ENCODE measurements at places on chromosomes 7 and 10. TPM values are rescaled to one million over a fixed set of nuclear protein-coding genes. Genes with fewer than 3 reads are reported as not detected.
A peak's percentile ranks its signal among the peaks of the same experiment; 100 is the strongest.

- no peak for DNase-seq
Measured at GRCh38 chr7:35848725-35849124, 47.9 kb downstream of the SEPTIN7 start.

DNA sequence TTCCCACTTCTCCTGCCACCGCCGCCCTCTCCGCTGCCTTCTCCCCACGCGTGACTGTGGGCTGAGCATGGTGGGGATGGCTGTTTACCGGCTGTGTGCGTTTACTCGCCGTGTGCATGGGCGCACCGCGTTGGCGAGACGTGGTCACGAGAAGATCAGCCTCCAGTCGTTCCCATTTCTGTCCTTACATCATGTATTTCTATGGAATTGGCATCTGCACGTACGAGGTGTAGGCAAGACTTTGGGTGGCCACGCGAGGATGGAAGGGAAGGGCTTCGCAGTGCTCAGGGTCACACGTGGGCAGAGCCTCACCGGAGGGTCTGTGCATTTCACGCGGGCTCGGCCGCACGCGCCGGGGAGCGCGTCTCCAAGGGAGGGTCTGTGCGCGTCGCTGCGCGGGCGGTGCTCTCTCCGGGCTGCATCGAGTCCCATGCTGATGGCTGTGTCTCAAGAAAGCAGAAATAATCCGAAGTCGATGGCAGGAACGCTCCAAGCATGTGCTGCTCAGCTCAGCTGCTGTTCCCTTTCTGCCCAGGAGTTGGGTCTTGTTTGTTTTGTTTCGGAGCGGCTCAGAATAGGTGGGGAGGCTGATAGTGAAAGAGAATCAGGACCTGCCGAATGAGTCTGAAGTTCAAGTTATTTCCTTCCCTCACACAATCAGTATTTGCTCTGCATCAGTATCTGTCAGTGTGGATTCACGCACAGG, 973 bp downstream of the CAMK1D start:
- DNase-seq: peak; percentile 58

- DNase-seq: peak; percentile 62
Measured at GRCh38 chr7:137626469-137627067, 220.2 kb downstream of the DGKI start.

GRCh38 chr7:51551070-51551469, 234.5 kb upstream of the COBL start:
- no peak for DNase-seq

- peak; percentile 96 for DNase-seq
Measured at GRCh38 chr7:80918909-80919721, at the start of gene SEMA3C. Gene SEMA3C (minus strand): TSS chr7:80919051. CDS start chr7:80916781, 2,270 bp downstream.

Gene LIPF
- not detected for total RNA-seq

Gene TRIM4
- 22.8 TPM for total RNA-seq

GRCh38 chr7:89129600-89130375, 334.3 kb upstream of the TEX47 start:
- DNase-seq: peak; percentile 10

- no peak for DNase-seq
Measured at GRCh38 chr7:29955799-29956486, 33.7 kb downstream of the SCRN1 start.

DNA sequence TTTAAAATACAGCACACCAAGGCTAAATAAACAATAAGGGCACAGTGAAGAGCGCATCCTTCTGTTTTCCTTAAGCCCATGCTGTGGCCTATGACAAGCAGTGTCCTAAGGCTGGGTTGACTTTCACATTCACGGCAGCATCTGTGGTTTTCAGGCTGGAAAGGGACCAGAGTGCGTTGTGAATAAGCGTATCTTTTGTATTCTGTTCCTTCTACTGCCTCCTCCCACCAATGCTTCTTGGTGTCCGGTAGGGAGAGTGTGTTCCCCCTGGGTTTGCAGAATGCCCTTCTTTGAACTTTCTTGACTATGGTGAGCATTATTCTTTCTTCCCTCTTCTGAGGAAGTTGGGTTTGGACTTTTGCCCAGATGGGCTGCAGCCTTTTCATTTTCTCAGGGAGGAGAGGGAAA, 73.6 kb downstream of the ABCA13 start:
- peak; percentile 22 for DNase-seq

DNA sequence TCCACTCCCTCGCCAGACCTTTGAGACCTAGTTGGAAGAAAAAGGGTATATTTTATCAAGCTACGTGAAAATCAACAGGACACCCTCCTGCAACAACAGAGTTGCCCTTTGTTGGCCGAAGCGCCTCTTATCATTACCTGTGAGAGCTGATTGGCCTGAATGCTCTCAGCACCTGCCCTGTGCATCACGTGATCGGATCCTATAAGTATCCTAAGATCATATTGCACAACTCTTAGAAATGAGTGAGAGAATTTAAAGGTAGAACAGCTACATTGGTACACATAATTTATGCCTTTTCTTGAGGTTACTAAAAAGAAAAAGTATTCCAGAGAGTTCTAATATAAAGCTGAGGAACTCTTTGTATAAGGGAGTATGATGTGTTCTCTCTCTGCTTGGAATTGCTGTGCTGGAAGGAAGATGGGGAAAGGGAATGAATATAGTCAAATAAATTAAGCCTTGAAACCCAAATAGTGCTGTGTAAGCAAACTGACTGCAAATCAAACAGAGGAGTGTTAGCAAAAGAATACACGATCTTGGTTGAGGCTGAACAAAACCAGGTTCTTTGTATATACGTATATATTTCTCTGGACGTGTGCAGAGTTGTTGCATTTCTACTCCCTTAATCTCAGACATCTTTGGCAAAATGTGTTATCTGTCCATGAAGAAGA, 69.3 kb downstream of the LRRC4 start:
- no peak for DNase-seq

GRCh38 chr10:90583416-90583815, 274.4 kb downstream of the HTR7 start:
- no peak for DNase-seq

Gene TBX20
- total RNA-seq: not detected

GRCh38 chr10:71831646-71832552, 19.2 kb downstream of the PSAP start:
- DNase-seq: no peak

DNA sequence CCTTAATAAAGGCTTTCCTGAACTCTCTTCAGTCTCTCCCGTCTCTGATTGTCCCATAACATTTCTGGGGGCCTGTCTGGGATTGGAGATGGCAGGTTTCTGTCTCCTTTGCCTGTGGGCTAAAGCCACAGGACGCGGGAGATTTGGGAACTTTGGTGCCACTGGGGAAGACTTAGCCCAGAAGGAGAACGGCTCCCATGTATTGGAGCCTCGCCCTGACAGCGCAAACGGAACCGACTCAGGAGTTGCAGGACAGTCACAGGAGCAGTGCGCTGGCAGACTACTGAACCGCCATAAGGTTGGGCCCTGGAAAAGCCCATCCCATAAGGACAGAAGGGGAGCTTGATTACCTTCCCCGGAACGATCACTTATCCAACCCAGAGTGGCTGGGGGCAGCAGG, 7.1 kb upstream of the ZNF33B start:
- DNase-seq: no peak

Data from tongue (tissue), 3 donors.